Midbrain (tissue), 1 donor: ENCODE measurements at places on chromosomes 2 and 18.

DNA sequence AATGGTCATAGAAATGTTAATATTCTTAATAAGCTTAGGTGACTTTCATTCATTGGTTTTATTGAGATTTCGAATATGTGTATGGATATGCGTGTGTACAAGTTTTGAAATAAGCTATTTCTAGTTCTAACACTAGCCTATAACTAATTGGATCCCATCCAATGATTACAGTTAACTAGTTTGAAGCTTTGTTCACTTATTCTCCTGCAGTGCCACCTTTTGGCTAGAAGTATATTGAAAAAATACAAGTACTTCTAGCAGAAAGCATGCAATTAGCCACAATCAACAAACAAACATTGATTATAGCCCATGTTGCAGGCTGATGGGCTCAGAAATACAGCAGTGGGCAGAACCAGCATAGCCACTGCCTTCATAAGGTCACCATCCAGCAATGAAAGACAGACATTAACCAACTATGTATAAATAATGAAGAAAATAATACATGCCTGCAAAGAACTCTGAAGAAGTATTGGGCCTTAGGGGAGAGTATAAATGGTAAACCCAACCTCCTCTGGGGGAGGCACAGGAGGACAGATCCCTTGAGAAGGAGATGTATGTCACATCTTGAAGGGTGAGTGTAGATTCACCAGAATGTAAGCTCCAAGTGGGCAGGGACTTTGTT lies 5.1 kb upstream of the PIEZO2 start:
- DNase-seq: peak; percentile 63

DNA sequence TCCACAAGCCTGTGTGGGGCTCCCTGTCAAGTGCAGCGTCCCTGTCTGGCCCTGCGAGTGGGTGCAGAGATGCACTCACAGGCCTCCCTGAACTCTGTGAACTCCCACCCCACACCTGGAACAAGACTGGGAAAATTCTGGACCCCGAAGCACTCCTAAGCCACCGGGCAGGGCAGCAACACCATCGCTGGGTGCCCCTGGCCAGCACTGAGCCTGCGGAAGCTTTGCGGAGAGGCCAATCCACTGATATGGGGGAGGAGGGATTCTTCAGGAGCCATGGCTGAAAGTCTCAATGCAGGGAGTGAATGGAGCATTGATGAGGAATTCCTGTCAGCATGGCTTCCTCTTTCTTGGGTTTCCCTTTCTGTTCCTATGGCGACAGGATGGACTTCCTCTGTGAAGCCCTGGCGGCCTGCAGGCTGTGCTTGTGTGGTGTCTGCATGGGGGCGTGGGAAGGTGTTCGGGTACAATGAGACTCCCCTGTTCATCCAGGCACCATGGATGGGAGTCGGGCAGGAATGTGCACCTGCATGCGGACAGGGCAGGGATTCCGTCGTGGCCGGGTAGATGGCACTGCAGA lies 15.1 kb downstream of the TRIB2 start:
- no peak for DNase-seq

DNA sequence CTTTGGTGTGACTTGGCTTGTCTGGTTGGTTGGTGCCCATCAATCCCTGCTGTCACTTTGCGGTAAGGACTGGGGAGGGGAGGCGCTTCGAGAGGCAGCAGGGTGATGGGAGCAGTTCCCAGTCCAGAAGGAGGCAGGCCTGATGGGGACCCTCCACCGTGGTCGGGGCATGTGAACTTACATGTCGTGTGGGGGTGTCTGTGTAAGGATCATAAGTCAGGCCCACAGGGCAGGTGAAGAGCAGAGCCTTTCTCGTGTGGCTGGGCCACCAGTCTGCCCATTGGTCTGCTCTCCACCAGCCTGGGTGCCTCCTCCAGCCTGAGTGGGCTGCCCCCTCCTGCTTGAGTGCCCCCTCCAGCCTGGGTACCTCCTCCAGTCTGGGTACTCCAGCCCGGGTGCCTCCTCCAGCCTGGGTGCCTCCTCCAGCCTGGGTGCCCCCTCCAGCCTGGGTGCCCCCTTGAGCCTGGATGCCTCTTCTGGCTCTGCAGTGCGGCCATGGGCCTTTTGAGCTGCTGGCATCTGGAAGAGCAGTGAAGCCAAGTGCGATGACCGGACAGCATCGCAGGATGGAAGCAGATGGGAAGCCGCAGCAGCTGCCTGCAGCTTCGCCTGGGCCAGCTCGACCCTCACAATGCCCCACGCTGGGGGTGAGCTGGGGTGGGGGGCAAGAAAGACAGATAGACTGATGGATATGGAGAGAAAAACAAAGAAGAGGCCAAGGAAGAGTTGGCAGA lies 25.0 kb downstream of the ATOH8 start:
- no peak for DNase-seq

DNA sequence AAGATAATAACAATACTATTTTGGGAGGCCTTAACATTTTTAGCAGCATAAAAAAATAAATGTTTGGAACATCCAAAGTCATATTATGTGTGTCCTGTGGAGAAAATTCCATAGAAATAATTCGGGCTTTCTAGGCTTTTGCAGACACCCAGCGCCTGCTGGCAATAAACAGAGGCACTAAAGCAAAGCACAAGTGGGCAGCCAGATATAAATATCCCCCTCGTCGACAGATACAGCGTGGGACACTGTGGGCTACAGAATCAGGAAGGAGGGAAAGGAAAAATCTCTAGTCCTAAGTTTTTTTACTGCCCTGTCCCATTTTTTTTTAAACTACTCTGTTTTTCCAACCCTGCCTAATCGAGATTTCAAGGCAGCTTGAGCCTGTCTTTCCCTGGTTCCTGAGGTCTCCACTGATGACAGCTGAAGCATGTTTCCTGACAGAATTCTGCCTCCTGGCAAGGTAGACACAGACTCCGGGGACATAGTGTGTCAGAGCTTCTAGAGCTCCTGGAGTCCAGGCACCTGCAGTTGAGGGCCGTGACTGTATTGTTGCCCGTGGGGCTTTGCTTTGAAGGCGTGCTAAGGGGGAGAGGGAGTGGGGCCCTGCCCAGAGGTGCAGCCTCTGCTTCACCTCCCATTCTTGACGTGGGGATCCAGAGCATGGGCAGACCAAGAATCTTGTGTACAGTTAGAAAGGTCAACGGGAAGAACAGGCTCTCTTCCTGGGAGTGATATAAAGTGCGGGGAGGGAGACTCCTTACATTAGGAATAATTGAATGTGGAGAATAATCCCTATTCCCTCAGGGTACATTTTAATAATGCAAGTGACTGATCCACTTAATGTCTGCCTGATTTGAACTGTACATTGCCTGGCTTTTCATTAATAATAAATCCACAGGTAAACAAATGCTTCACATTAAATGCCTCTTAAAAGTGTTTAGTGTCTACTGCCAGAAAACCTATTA lies 232.3 kb downstream of the DCC start:
- DNase-seq: no peak

GRCh38 chr2:62473246-62473827 lies 32.7 kb downstream of the TMEM17 start:
- no peak for DNase-seq

DNA sequence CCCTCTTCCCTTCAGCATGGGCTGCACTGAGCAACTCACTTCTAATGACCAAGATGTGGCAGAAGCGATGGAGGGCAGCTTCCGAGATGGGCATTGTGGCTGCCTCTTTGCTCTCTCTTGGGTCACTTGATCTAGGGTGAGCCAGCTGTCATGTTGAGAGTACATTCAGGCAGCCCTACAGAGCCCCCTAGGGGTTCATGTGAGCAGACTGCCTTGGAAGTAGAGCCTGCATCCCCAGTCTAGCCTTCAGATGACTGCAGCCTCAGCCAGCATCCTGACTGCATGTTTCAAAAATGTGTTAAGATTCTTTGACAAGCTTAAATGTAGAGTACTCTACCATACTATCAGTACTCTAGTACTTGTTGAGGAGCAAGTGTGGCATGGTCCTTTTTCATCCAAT lies 143.9 kb downstream of the NCK2 start:
- DNase-seq: no peak

GRCh38 chr2:78065366-78065765 lies 543.2 kb upstream of the LRRTM4 start:
- DNase-seq: no peak

- DNase-seq: no peak
These were observed 82.0 kb downstream of the STK39 start for GRCh38 chr2:168165397-168165796.

DNA sequence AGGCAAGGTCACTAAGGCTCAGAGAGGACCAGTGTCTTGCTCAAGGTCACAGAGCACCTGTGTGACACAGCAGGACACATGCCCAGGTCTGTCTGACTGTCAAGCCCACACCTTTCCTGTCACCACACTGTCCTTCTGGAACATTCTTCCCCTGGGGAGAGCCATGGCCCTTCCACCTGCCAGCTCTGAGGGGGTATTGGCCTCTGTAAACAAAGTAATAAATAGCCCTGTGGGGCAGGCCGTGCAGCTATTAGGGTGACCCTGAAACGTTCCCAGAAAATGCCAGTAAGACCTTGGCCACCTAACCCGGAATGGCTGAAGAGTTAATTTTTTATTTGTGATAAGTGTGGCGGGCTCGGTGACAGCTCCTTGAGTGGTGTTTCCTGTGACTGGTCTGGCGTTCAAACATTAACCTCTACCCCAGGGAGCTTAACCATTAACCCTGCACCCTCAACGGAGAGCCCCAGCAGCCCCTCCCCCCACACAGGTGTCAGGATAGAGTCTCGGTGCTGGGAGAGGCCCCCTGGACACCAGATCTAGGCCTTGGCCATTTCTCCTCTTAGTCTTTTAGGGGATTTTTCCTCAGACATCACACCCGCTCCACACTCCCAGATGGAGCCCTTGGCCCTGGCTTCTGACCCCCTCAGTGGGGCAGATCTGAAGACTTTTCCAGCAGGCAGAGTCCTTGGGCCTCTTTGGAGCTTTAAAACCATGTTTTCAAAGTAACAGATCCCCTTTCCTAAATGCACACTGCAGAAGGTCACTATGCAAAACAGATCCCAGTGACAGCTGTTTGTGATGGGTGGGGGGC lies 36.6 kb downstream of the SCTR start:
- DNase-seq: no peak

DNA sequence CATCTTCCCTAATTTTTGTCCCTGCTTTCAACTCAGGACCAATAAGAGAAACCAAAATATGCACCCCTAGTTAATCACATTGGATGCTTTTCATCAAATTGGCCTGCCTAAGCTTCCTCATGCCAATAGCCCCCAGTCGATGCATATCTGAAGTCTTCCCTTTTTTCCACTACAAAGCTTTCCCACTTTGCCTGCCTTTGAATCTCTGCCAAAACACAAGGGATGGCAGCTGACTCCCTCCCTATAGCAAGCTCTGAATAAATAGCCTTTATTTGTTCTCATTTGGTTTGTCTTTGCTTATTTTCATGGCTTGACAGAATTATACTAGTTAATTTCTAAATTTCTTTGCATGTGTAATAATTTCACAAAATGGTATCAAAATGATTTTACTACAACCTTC lies 621.2 kb downstream of the MBD2 start:
- peak; percentile 7 for DNase-seq

DNA sequence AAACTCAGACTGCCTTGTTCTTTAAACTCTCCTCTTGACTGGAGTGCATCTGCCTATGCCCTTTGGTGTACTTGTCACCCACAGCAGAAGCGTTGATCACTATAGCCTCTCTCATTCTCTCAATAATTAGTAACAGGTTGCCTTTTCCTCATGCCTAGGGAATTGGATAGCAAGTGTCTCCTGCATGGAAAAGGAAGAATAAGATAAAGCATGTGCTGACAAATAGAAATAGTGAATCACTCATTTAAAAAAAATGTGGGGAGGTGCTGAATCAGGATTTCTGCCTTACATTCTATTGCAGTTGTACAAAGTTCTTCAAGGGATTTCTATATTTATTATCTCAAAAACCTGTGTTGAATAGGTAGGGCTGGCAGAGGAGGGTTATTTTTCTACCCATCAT lies 323.0 kb downstream of the TXNL1 start:
- no peak for DNase-seq

- no peak for DNase-seq
These were observed 1.4 kb downstream of the UBXN2A start for GRCh38 chr2:23941644-23942043.

- no peak for DNase-seq
These were observed 283.5 kb downstream of the PID1 start for GRCh38 chr2:228987441-228988155.

- no peak for DNase-seq
These were observed 142.0 kb downstream of the MBD5 start for GRCh38 chr2:148162871-148163270.

- no peak for DNase-seq
These were observed 96.7 kb upstream of the LMAN1 start for GRCh38 chr18:59455728-59456276.

DNA sequence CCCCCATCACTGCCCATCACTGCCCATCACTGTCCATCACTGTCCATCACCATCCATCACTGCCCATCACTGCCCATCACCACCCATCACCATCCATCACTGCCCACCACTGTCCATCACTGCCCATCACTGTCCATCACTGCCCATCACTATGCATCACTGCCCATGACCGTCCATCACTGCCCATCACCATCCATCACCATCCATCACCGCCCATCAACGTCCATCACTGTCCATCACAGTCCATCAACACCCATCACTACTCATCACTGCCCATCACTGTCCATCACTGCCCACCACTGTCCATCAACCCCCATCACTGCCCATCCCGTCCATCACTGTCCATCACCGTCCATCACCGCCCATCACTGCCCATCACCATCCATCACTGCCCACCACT lies 57.8 kb upstream of the OTOS start:
- DNase-seq: no peak

GRCh38 chr18:46393230-46393629 lies 263.8 kb downstream of the LOXHD1 start:
- DNase-seq: no peak

DNA sequence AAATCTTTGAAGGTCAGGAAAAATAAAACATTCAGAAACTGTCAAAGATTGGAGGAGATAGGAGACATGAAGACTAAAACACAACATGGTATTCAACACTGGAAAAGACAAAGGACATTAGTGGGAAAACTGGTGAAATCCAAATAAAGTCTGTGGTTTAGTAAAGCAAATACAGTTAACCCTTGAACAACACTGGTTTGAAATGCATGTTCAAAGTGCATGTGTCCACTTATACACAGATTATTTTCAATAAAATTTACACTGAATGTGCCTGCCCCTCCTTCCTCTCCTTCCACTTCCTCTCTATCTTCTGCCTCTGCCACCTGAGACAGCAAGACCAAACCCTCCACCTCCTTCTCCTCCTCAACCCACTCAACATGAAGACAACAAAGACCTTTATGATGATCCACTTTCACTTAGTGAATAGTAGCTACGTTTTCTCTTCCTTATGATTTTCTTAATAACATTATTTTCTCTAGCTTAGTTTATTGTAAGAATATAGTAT lies 14.5 kb downstream of the OLA1 start:
- DNase-seq: no peak

GRCh38 chr2:26212011-26212410 lies 32.4 kb downstream of the HADHA start:
- DNase-seq: no peak

GRCh38 chr2:233384015-233384414 lies 29.7 kb downstream of the DGKD start:
- no peak for DNase-seq
